ENCODE measurements at places on chromosomes 3 and 15.

GRCh38 chr3:192373032-192373431, 354.3 kb downstream of the FGF12 start:
- no peak for DNase-seq

GRCh38 chr15:98853161-98853560, 154.4 kb downstream of the PGPEP1L start:
- DNase-seq: peak; percentile 37

- DNase-seq: peak; percentile 49
Measured at GRCh38 chr3:69250014-69250413, 127.6 kb upstream of the LMOD3 start.

DNA sequence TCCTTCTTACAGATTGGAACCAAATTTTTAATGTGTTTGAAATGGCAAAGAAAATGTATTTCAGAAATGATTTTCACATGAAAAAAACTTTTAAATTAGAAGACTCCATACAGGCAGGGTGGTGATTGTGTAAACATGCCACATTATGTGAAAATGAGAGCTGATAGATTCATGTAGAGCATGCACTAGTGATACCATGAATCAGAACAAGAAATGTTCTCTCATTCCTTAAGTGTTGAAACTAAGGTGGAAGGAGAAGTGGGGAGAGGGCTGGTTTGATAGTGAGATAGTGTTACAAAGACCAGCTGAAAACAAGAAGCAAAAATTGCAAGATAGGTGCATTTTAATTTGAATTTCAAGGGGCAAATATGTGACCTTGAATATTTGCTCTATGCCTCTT, 100.3 kb downstream of the CCNL1 start:
- DNase-seq: no peak

DNA sequence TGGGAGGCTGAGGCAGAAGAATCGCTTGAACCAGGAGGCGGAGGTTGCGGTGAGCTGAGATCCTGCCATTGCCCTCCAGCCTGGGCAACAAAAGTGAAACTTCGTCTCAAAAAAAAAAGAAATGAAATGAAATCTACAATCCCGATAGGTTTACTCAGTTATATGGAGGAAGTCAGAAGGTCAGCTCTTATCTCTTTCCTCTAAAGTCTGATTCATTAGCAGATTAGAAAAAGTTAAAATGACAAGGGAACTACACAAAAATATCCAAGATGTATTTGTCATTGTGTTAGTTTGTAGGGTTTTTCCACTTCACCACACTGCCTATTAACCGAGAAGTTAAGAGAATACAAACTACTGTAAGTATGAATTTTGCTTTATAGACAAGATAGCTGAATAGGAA, 420.6 kb downstream of the SHQ1 start:
- no peak for DNase-seq

GRCh38 chr3:66104535-66104934, 65.8 kb upstream of the MAGI1 start:
- no peak for DNase-seq

DNA sequence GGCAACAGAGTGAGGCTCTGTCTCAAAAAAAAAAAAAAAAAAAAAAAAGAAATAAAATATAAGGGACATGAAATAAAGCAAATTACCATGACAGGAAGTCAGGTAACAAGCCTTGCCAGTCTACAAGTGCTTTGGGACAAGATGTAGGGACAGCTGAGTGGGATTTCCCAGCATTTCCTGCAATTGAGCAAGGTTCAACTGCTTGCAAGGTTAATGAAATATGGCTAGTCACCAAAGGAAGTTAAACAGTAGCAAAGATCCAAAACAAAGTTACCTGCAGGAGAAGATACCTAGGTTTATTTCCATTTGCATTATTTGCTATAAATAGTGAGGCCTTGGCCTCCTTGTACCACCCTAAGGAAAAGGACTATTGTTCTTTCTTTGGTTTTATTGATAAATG, 22.3 kb upstream of the CNOT10 start:
- DNase-seq: no peak

DNA sequence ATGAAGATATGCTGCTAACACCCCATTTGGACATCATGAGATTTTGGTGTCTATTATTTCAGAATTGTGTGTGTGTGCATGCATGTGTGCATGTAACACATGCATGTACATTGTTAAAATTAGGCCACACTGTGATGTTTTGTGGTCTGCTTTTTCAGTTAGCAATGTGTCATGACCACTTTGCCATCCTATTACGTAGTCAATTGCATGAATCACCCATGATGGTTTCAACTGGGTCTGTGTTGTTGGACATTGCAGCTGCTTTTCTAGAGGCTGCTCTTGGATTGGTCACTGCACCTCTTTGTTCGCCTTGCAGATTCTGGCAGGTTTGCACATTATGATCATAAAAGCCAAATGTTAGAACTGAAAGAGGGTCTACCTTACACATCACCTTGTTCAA, 101.0 kb upstream of the THBS1 start:
- no peak for DNase-seq

- no peak for DNase-seq
Measured at GRCh38 chr3:108202834-108203233, 19.4 kb downstream of the IFT57 start.

- DNase-seq: no peak
Measured at GRCh38 chr3:167813169-167814123, 77.9 kb downstream of the SERPINI1 start.

- DNase-seq: no peak
Measured at GRCh38 chr3:119145500-119146167, at the start of gene TEX55. Gene TEX55, plus strand, starts transcription at chr3:119146165. Its CDS starts 25 bp downstream, at chr3:119146190.

- DNase-seq: no peak
Measured at GRCh38 chr3:5750874-5751640, 563.5 kb downstream of the EDEM1 start.

GRCh38 chr3:53705024-53705745, 141.0 kb downstream of the CHDH start:
- no peak for DNase-seq

GRCh38 chr15:29904757-29905417, 82.6 kb upstream of the TJP1 start:
- no peak for DNase-seq

- no peak for DNase-seq
Measured at GRCh38 chr15:74369084-74369745, 1.8 kb upstream of the CYP11A1 start.

All from stimulated activated CD4-positive, alpha-beta T cell treated with anti-CD3 and anti-CD28 coated beads, Interleukin-12 subunit alpha, Interleukin-12 subunit beta, amount 100 ng/mL, for 24 hours (primary cell).